ENCODE measurements at places on chromosomes 3 and 15.

- DNase-seq = no peak
Observed at GRCh38 chr3:145333931-145334330, 827.1 kb downstream of the PLOD2 start.

- DNase-seq = no peak
Observed at GRCh38 chr15:70618929-70619328, 144.4 kb downstream of the UACA start.

DNA sequence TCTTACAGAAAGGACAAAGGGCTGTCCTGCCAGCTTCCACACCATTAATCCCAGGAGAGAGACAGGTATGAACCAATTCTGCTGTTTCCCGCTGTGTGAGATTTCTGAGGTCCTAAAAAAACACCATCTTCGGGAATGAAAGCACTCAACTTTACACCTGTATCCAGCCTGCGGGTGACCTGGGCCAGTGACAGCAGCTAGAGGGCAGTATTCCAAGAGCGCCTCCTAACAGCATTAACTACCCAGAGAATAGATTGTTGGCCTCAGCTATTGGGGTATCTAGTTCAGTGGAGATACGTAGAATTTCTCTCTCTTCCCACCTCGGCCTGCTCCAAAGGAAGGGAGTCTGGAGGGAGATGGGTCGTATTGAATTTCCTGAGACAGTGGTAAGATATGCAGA lies 55.1 kb downstream of the WDR76 start:
- DNase-seq = no peak

DNA sequence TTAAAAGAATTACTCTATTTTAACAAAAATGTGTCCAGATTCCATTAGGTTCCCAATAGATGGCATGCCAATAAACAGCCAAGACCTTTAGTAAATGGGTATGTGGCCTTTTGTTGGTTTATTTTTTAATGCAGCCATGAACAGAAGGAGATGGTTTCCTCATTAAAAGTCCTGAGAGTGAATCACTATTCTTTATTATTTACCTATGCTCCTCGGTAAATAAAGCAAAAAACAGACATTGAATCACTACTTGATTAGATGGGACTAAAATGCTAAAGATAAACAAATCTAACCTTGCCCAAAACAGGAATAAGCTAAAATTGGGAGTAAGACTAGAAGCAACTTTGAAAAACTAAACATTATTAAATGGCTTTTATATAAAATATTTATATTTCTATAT lies 94.2 kb downstream of the TNIK start:
- DNase-seq = no peak
